Activated CD8-positive, alpha-beta memory T cell treated with anti-CD3 and anti-CD28 coated beads, Interleukin-2, amount 50 U/mL, for 4 hours (primary cell): ENCODE measurements at places on chromosomes 7 and 10.

GRCh38 chr10:79103585-79103984 is 34.8 kb downstream of the ZMIZ1 start:
- DNase-seq, result no peak

- DNase-seq, result no peak
Observed at GRCh38 chr10:48697821-48698764, 13.4 kb downstream of the WDFY4 start.

DNA sequence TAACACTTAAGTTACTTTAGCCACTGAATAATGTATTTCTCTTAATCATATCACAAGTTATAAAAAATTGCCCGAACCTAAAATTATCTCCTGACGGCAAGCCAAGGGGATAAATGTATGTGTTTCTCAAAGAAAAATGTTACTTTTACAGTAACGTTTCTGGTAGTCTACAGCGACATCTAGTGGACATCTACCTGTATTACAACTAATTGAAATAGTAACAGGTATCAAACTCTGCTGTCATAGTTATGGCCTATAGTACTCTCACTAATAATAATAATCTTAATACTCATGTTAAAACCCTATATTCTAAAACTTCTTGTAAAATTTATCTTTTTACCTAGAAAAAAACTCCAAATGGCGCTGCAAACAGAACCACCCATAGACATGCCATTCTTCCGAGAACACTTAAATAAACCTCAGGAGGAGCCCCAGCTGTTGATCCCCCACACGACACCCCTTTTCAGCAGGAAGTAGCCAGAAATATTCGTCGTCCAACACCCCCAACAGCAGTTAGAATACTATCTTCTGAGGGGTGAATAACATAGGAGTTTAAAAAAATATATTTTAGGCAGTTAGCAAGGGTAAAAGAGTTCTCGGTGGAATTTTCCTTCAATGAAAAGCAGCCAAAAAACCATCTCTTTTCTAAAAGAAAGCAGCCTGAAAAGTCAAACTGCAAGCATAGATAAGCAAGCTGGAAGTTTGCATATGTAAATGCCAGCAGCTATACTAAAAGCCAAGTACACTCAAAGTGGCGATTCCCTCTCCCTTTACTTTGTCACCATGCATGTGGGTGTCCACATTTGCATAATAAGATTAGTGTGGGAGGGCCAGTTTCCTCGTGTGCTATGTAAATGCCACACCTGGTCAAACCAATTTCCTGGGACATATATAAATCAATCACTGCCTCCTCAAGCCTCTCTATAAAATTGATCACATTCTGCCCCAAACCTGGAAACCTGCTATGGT is 40.5 kb upstream of the ZNF107 start:
- DNase-seq, result no peak

DNA sequence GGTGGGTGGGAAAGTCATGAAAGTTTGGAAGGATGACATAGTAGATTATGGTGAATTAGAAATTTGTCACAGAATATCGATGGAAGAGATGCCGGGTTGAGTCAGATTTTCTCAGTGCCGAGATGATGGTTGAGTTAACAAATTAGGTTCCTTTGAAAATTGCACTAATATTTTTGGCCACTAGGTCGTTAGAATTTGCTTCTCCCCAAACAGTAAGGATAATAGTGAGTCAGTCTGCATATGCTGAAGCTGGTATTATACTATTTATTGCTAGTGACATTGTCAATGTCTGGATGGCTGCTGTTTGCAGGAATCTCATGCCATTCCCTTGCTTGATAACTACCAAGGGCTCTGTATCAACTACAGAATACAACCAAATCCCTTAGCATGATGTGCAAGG is 37.7 kb upstream of the MINDY3 start:
- DNase-seq, result no peak
